ENCODE measurements at places on chromosomes 13 and 19.
A peak's percentile ranks its signal among the peaks of the same experiment; 100 is the strongest.

- DNase-seq, result no peak
These were observed 320.7 kb downstream of the DIAPH3 start for GRCh38 chr13:59843040-59843439.

DNA sequence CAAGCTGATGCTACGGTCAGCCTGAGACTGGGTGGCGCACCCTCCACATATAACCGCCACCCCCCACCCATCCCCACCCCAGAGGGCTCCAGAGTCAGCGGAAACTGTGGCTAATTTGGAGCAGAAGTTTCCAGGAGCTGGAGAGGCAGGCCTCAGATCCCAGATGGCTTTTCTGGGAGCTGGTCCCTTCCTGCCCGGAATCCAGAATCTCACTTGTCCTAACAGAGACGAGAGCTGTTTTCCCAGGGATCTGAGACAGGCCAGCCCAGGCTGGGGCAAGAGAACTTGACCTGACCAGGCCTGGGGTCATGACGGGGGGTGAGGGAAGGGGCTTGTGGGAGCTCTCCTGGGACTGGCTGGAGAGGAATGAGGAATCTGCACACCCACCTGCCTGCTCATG, 6.5 kb downstream of the EPHX3 start:
- DNase-seq, result no peak

DNA sequence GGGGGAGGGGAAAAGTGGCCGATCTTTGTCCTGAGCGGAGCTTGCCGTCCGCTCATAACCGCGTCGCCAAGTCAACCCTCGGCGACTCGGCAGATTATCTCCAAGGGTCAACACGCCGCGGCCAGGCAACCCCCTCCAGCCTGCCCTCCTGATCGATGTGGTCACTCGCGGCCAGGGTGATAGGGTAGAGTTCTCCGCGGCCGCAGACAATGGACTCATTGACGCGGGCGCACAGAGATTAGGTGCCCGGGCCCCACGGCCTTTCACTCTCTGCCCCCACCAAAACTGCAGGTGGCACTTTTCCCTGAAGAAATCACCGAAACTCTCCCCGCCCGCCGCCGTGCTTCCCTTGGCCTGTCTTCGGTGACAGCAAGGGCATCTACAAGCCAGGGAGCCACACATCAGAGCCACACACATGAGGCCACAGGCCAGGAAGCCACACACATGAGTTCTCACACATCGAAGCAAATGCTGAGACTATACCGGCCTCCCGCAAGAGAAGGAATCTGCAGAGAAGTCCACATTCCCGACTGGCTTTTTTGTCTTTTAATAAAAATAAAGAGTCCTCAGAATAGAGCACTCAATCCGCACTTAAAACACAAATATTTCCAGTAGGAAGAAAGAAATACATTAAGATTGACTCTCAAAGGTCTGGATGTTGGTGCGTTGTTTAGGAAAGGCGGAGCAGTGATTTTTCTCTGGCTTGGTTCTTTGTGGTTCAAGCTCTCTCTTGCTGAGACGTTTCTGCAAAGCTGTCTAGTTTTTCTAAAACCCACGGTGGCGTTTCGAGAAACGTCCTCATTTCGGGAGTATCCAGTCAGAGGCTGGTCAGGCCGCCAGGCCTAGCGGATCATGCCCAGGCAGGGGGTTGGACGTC, 1.5 kb upstream of the PDX1 start:
- DNase-seq, result no peak

DNA sequence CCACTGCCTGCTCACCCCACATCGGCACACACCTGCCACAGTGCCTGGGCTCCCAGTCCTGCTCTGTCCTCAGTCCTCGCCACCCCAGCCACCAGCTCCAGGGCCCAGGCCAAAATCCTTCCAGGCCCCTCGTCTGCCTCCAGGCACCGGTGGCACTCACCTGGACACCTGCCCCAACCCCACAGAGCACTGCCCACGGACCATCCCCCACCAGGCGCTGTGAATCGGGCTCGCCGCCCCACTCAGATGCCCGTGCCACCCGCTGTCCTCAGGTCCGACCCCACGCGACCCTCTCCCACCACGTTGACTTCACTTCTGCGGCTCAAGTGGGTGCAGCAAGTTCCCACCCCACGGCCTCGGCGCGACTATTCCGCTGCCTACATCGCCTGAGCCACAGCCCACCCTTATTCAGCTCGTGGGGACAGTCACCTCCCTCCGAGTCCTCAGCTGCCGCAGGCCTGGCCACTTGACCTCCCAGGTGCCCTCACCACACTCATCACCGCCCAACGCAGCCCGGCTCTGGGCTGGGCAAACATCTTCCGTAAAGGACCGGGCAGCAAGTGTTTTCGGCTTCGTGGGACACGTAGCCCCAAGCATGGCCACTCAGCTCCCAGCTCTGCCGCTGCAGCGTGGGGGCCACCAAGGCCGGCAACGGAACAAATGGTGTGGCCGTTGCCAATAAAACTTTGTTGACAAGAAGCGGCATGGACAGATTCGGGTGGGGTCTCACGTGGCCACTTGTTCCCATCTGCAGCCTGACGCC, 5.7 kb downstream of the PIP5K1C start:
- no peak for DNase-seq

- no peak for DNase-seq
These were observed 7.6 kb downstream of the TRPM4 start for GRCh38 chr19:49165111-49165750.

DNA sequence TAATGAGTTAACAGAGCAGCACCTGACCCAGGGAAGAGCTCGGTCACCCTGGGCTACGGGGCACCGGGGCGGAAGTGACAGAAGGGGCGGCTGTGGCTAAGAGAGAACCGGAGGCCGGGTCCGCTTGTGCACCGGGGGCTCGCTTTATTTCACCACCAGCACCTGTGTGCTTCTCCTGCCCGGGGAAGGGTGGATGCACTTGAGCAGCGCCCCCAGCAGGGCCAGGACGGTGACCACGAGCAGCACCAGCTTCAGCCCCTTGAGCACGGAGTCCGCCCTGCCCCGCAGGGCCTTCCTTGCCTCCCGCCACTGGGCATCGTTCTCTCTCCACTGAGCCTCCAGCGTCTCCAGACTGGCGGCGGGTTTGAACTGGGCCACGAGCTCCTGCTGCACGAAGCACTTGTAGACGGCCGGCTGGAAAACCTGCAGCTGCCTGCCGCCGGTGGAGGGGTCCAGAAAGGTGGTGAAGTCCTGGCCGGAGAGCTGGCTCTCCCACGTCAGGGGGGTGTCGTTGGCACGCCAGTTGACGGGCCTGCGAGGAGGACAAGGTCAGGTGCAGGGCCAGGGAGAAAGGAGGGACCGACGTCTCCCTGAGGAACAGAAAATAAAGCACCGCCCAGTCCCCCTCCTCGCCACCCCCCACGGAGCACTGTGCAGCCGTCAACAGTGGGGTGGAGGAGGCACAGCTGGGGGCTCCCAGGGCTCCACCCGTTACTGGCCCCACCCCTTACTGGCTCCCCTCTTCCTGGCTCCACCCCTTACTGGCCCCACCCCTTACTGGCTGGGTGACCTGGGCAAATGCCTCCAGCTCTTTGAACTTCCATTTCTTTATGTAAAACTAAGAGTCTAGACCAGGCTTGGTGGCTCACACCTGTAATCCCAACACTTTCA, 3.6 kb downstream of the FAM187B start:
- DNase-seq, result no peak

GRCh38 chr13:28792992-28793391, 27.1 kb upstream of the MTUS2 start:
- DNase-seq, result no peak

DNA sequence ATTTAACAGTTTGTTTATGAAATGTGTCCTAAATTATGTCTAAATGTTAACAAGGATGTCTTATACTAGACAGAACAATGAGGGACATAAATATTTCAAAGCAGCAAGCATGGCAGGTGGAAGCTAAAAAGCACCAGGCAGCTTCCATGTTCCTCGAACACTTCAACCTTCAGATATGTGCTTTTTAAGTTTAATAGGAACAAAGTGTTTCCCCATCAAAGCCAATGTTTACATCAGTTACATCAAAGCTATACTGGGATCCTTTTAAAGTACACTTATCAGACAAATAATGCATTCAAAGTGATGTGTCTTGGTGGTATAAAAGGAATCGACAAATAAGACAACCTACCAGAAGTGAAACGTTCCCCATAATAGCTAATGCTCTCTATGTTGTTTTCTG, 2841.1 kb upstream of the PCDH20 start:
- DNase-seq, result no peak

- DNase-seq, result no peak
These were observed 529.3 kb downstream of the IRS2 start for GRCh38 chr13:109256866-109257760.

- no peak for DNase-seq
These were observed 748.5 kb upstream of the KLHL1 start for GRCh38 chr13:70856711-70857110.

GRCh38 chr19:41795031-41795461, 1.3 kb upstream of the CEACAM3 start:
- peak; percentile 10 for DNase-seq

DNA sequence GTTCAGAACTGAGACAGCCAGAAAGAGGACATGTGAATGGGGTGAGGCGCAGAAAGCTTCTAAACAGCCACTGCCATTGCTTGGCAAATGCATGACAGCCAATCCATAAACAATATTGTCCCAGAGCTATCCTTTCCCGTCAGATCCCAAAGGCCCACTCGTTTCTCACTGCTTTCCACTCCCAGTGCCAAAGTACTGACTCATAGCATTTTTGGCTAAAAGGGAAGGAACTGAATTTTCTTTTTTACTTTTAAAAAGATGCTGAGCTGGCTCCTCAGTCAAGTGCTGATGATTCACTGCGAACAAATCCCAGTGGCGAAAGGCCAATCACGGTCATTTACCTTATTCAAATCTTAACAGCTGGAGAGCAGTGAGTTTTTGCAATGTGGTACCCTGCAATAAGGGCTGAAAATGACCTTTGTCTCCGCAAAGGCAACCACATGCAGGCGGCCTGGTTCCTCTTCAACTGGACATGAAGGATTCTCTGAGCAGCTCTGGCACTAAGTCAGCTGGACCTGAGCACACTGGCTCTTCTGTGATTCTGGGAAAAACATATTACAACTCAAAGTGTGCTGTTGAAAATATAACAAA, 151.7 kb downstream of the DCLK1 start:
- DNase-seq, result no peak

DNA sequence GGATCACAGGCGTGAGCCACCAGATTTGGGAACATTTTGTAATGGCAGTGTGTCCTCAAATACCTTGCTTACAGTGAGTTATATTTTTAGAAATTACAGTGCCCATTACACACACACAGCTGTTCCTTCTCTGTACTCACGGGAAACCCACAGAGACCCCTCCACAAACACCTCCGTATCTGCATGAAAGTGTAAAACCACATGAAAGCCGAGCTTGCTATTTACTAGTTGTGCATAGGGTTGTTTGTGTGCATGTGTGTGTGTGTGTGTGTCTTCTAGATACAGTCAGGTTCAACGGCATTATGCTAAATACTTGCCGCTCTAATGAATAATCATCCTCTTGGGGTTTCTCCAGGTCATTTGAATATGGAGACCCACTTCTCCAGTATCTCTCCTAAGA, 22.3 kb upstream of the LILRA2 start:
- DNase-seq, result no peak

DNA sequence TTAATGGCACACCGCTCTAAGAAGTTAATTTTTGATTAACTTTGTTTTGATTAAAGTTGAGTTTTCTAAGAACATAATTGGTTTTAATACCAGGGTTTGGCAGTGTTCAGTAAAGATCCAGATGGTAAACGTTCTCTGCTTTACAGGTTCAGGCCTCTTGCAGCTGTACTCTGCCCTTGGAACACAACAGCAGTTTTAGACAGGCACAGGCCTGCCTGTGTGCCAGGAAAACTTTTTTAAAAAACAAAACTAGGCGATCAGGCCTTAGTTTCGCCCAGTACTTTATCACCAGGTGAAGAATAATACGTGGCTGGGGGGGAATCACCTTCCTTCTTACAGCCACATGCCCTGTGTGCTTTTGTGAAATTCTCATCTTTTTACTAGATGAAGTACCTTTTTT, 38.0 kb upstream of the TEX29 start:
- DNase-seq, result no peak

DNA sequence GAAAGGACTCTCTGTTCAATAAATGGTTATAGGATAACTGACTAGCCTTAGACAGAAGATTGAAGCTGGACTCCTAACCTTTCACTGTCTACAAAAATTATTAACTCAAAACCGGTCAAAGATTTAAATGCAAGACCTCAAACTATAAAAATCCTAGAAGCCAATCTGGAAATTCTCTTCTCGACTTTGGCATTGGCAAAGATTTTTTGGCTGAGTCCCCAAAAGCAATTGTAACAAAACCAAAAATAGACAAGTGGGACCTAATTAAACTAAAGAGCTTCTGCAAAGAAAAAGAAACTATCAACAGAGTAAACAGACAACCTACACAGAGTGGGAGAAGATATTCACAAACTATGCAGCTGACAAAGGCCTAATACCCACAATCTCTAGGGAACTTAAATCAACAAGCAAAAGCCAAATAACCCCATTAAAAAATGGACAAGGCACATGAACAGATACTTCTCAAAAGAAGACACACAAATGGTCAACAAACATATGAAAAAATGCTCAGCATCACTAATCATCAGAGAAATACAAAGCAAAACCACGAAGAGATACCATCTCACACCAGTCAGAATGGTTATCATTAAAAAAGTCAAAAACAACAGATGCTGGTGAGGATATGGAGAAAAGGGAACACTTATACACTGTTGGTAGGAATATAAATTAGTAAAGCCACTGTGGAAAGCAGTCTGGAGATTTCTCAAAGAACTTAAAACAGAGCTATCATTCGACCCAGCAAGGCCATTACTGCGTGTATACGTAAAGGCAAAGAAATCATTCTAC, 266.3 kb downstream of the DNAJC15 start:
- no peak for DNase-seq

GRCh38 chr19:44202470-44202869, 9.9 kb upstream of the ZNF227 start:
- DNase-seq, result no peak

DNA sequence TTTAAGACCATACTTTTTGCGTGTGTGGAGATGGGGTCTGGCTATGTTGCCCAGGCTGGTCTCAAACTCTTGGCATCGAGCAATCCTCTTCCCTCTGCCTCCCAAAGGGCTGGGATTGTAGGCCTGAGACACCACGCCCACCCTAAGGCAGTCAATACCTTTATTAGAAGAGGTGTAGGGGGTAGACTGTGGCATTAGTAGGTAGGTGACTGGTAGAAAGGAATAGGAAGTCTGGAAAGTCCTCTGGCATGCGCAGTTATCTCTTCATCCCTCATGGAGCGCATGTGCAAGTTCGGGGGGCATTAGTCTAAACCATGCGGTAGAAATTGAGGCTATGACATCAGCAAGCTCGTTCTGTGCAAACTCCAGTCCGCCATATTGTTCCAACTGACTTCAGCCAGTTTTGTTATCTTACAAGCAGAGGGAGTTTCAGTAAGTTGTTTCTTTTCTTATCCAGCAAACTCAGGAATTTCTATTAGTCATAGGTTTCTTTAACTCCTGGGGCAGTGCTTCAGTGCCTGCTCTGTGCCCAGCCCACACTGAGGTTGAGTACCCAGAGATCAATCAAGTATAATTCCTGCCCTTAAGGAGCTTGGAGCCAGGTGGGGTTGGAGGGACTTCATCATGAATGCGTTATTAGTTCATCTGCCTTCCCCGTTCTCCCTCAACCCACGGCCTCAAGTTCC, 7.3 kb upstream of the RANBP3 start:
- no peak for DNase-seq

GRCh38 chr13:64332048-64332447, 2898.1 kb downstream of the PCDH9 start:
- no peak for DNase-seq

All from T-helper 22 cell (primary cell).